Mesothelial cell of epicardium (in vitro differentiated cells): ENCODE measurements at places on chromosomes 3 and 15.

GRCh38 chr3:185330238-185330637 is 32.7 kb upstream of the MAP3K13 start:
- DNase-seq, result no peak

DNA sequence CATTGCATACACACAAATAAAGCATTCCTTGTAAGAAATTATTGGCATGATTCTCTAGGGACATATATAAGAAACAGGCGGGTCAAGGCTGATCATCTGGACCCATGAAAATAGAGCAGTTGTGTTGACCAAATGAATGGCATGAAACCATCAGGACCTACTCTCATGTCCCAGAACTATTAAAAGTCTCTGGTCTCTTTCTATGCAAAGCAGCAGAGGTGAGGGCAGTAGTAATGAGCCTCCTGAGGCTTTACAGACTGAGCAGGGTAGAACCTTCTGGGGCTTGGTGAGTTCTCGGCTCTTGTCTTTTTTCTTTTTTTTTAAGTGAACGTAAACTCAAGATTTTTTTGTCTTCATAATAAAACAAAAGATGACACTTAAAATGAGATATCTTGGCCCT is 9.3 kb downstream of the GLDN start:
- no peak for DNase-seq

GRCh38 chr3:127884041-127884440 is 31.0 kb upstream of the KBTBD12 start:
- no peak for DNase-seq

- DNase-seq, result no peak
Observed at GRCh38 chr3:157182879-157183278, 22.9 kb upstream of the CCNL1 start.

GRCh38 chr3:146163584-146163983 is 2.6 kb upstream of the PLOD2 start:
- DNase-seq, result no peak

- DNase-seq, result no peak
Observed at GRCh38 chr3:126319701-126320295, 37.4 kb downstream of the KLF15 start.

DNA sequence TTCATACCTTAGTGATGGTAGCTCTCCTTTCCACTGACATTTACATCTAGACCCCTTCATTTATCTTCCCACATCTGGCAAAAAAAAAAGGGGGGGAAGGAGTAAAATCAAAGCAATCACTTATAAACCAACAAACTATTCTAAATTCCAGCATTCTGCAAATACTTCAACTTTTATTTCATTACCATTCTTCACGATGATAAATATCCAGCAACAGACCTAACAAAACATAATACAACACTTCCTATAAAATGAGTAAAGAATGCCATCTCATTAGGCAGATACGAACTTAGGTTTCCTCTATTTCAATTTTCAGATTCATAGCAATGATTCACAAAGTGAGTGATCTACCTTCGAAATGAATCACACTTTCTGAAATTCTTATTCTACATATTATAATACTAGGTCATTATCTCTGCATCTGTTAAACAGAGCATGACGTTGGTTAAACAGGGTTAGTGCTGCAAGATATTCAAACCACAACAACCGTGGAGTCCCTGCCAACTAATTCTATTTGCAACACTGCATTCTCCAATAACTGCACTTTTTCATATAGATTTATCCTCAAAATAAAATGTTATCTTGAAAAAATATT is at the start of gene LRRFIP2:
Gene LRRFIP2 (minus strand): TSS at position 51 of the 595 bp plus-strand sequence. CDS start 25,599 bp downstream, outside the sequence.
- no peak for DNase-seq

DNA sequence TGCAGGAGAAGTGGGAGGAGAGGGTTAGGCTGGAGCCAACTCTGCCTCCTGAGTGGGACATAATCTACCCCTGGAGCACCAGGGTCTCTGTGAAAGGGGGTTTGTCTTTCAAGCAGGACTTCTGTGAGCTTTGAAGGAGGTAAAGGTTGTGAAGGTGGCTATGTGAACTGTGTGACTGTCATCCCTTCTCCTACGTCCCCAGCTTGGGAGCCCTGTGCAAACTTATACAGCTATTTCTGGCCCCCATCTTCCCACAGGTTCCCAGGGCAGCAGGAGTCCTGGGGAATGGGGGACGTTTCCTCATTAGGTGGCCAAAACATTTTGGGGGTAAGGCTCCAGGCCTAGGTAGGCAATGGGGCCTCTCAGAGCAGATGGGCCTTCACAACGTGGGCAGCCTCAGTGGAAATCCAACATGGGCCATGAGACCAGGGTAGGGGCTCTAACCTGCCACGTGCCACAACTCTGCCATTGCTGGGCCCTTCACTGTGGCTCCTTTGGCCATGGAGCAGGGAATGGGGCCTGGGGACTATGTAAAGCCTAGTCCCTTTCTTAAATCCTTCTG is 3.5 kb downstream of the VIPR1 start:
- DNase-seq, result no peak

GRCh38 chr3:46564190-46565021 is 1.7 kb downstream of the LRRC2 start:
- DNase-seq, result no peak

DNA sequence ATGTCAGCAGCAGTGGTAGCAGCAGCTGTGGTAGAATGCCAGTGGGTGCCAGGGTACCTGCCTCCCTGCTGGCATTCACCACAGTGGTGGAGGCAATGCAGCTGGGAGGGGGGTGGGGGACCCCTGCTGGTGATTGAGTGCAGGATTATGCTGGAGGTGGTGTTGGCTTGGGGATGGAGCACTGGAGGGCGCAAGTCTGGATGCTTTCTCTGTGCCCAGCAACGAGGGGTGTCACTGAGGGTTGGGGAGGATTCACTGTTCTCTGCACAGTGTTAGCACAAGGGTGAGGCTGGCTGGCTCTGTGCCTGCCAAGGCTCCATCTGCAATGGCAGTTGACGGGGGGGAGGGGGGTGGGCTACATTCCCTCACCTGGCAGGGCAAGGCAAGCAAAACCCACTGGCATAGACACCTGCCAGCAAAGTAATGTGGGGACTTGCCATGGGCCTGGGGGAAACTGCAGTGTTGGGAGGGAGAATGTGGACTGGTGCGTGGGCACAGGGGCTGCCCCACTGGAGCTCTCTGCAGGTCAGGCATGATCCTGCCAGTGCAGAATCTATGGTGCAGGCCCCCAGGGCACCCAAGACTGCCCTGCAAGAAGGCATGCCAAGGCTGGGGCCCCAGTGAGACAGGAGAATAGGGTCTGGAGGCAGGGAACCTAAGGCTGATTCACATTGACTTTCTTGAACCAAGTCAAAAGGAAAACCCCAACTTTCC is 64.3 kb downstream of the MINDY4B start:
- no peak for DNase-seq

DNA sequence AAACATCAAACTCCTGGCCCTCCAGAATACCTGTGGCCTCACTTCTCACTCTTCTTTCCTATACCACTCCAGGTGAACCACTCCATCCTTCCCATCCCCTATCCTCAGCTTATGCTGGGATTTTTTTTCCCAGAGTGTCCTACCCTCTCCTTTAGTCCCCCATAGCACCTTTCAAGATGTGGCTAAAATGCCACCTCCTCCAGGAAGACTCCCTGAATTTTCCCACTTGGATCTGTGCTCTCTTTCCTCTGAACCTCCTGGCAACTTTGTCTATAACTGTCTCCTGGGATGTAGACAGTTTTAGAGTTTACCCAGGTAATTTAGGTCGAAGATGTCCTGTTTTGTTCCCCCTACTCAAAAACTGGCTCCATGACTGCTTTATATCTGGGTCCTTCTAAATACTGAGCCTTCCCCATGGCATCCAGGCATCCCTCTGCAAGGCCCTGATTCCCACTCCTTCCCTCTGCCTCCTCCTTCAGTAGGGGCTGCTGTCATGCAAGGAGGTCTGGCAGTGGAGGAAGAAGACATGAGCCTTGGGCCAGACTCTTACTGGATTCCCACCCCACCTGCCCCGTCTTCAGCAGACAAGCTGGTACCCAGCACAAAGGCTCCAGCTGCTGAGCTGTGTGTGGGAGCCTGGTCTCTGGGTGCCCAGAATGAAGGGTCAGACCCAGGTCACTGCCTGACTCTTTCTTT is 161.5 kb downstream of the SMAD6 start:
- no peak for DNase-seq

GRCh38 chr3:139732729-139733128 is 55.0 kb upstream of the NMNAT3 start:
- no peak for DNase-seq

- no peak for DNase-seq
Observed at GRCh38 chr3:186534113-186534669, 10.0 kb downstream of the CRYGS start.

- DNase-seq, result no peak
Observed at GRCh38 chr3:190941694-190942260, 79.3 kb upstream of the GMNC start.

DNA sequence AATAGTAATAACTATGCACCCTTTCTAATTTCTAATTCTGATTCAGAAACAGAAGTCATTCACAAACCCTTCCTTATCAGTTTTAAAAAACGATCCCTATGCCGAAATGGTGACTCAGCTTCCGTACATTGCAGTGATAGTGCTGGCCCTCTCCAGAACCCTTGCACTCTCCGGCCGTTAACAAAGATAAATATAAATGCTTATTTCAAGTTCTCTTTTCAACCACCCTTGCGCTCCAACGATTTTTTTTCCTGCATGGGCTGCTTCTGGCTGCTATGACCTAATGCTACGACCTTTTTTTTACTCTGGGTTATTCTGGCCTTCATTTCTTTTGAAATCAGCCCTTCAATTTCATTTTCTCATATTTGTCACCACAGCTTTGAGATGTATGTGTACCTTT is 646.2 kb downstream of the NTRK3 start:
- DNase-seq, result no peak

- no peak for DNase-seq
Observed at GRCh38 chr3:71417791-71418190, 165.7 kb downstream of the FOXP1 start.

GRCh38 chr15:75328493-75329314 is 7.2 kb upstream of the COMMD4 start:
- no peak for DNase-seq

DNA sequence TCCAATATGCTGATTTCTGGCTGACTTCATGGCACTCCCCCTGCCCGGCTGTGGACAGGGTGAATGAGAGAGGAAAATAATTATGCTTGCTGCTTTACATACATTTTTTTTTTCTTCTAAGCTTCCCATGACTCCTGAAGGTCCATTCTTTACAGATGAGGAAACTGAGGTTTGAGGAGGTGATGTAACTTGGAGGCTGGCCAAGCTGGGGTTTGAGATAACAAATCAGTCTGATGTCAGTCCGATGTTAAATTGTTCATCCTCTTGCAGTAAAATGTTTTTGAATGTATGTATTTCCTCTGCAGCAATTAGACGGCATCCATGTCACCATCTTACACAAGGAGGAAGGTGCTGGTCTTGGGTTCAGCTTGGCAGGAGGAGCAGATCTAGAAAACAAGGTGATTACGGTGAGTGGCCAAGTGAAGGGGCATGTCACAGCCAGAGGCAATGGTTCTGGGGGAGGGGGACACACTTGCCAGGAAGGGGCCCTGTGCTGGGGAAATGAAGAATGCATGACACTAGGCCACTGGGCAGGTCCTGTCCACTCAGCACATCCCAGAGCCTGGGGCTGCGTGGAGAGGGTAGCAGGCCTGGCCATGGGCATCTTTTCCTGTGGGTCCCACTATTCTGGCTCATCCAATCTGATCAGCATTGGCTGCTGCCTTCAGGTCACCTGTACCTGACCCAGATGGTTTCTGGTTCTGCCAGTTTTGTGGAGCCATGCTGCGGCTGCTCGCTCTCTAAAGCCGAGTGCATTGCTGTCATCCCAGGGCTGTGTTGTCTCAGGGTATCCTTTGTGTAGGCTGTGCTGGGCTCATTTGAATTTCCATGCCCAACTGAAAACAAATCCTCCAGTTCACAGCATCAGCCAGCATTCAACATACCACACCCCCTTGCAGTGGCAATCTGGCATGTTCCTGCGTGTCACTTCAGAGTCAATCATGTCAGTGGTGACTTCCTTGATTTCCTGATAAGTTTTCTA is 20.4 kb downstream of the STARD5 start:
- DNase-seq, result no peak
